Stimulated activated CD8-positive, alpha-beta memory T cell treated with anti-CD3 and anti-CD28 coated beads, Interleukin-12 subunit alpha, Interleukin-12 subunit beta, amount 100 ng/mL, for 1 hour (primary cell): ENCODE measurements at places on chromosomes 6 and 20.

DNA sequence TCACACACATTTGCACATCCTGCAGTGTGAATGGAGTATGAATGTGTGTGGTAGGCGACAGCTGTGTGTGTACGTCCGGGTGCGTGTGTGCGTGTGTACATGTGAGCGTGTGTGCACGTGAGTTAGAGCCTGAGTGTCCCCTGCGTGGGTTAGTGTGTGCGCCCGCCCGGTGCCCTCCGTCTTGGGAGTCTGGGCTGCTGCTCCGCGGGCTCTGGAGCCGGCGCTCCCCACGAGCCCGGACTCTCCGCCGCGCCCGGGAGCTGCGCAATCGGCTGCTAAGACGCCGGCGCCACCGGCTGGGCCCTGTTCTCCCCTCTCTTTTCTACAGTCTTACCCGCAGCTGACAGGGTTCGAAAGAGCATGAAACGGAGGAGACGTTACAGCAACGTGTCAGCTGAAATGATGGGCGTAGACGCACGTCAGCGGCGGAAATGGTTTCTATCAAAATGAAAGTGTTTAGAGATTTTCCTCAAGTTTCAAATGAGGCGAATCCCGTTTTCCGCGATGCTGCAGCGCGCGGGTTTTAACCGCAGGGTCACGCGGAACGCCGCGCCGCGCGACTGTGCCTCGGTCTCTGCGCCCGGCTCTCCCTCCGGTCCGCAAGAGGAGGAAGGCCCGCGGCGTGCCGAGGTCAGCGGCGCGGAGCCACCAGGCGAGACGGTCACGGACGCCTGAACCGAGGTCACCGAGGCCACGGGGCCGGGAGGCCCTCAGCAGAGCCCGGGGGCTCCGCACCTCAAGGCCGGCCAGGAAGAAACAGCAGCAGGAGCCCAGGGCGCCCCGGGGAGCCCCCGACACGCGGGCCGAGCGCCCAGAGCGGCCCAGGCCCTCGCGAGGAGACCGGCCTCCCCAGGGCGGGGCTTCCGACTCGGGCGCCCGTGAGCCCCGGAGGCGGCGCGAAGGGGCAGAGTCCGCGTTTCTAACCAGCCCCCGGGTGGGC is 95.3 kb upstream of the BHLHE23 start:
- DNase-seq: peak; percentile 26

DNA sequence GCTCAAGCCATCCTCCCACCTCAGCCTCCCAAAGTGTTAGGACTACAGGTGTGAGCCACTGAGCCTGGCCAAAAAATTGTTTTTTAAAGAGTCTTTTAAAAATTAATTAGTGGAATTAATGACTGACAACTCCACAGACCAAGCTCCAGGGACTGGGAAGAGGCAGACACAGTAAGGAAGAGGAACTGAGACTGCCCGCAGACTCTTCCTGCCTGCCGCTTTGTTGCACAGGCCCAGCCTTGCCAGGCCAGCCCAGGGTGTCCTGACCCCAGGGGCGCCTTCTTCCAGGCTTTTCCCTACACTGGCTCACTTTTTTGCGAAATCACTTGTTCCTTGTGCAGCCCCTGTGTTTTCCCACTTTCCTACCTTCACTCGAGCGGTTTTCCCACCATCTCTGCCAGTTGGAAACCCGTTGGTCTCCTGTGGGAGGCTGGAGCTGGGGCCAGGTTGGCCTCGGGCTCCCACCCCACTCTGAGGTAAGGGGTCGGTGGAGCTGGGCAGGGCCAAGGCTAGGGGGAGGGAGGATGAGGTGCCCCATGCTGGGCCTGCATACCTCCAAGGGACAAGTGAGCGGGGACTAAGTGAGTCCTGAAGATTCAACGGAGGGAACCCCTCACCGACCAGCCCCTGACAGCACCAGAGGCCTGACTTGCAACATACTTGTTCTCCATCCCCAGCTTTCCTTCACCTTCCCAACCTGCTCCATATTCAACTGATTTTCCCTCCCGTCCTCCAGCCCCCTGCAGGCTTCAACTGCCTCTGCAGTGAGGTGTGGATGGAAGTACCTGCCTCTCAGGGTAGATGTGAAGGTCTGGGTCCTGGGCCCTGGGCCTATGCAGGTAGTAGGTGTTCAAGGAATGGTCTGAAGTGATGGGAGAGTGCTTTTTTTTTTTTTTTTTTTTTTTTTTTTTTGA is 23.5 kb upstream of the SMIM29 start:
- no peak for DNase-seq

- DNase-seq: no peak
Measured at GRCh38 chr20:54476169-54477009, 996 bp downstream of the DOK5 start.

- no peak for DNase-seq
Measured at GRCh38 chr6:120056085-120056484, 706.5 kb upstream of the MAN1A1 start.

- DNase-seq: no peak
Measured at GRCh38 chr6:139159016-139159415, 24.1 kb downstream of the HECA start.
